ENCODE measurements at places on chromosomes 7 and 10. TPM values are rescaled to one million over a fixed set of nuclear protein-coding genes. Genes with fewer than 3 reads are reported as not detected.

Gene FAM24A
- not detected for total RNA-seq

Gene ARMC3
- 1.1 TPM for total RNA-seq

Gene CFAP69
- 6.9 TPM for total RNA-seq

Gene CTAGE4
- total RNA-seq = 0.36 TPM

Gene GNAT3
- total RNA-seq = not detected

Gene CYP3A7
- 0.36 TPM for total RNA-seq

Gene CYP26C1
- total RNA-seq = 0.07 TPM

Gene CLRN3
- total RNA-seq = not detected

Gene CLDN4
- 1.4 TPM for total RNA-seq

Gene TEX47
- not detected for total RNA-seq

GRCh38 chr10:124911124-124912067, 30.5 kb upstream of the ZRANB1 start:
- ATAC-seq = no peak

DNA sequence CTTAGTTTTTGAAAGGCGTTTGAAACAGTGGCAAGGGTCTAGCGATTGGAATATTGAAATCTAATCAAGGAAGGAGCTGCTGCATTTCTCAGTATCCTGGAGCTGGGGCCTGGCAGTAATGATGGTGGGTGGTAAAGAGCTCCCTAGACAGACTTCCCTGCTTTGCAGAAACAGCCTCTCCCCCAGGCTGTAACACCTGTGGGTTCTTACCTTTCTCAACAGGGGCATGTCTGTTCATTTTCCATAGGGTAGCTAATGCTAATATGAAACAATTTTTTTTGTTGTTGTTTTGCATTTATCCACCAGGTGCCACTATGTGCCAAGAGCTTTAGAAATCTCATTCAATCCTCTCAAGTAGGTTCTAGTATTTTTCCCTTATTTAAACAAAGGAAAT, 345.5 kb downstream of the REEP3 start:
- peak; percentile 56 for ATAC-seq

- no peak for ATAC-seq
These were observed 185.7 kb downstream of the TAX1BP1 start for GRCh38 chr7:27925573-27926201.

DNA sequence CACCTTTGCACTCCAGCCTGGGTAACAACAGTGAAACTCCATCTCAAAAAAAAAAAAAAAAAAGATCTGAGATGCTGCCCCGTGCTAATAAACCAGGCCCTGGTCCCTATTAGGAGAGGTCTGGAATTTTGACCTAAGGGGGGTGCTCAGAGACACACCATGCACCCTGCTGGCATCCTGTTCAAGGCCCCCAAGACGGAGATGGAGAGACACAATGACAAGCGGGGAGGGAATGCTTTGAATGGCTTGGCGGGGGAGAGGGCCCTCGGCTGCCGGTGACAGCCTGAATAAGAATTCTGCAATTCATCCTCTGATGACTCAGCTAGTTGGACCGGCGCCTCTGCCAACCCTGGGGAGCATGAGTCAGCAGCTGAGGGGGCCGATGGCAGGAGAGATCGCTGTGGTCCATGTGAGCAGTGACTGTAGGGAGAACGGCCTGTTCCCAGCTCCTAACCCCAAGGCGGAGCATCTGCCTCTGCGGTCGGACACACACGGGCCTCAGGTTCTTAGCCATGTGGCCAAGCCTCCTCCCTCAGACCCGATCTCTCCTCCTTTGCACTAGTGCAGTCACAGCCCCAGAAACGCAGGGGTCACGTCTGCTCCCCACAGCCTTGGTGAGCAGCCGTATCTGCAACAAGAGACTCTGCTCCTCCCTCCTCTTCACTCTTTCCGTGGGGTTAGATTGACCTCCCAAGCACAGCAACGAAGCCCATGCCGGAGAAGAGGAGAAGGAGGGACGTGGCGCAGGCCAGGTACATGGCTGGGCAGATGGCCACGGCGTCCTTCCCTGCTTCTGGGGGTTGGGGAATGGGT, 14.9 kb downstream of the TRIM56 start:
- peak; percentile 97 for ATAC-seq

GRCh38 chr10:1715821-1716220, 21.5 kb downstream of the ADARB2 start:
- ATAC-seq = peak; percentile 80

GRCh38 chr7:42219447-42219846, 17.6 kb downstream of the GLI3 start:
- ATAC-seq = no peak

DNA sequence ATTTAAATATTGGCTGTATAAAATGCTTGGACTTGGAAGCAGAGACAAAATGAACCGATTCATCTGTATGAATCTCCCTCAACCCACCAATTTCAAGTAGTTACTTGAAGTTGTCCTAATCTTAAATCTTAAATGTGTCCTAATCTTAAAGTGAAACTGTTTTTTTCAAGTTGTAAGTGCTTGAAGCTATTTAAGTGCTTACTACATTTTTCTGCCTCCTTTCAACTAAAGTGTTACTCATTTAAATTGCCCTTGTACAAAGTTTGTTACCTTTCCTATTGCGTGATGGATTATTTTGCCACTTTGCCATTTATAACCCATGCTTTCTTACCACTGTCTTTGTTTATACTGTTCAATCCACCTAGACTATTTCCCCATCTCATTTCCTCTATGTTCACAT, 2.8 kb downstream of the BCAP29 start:
- ATAC-seq = no peak

DNA sequence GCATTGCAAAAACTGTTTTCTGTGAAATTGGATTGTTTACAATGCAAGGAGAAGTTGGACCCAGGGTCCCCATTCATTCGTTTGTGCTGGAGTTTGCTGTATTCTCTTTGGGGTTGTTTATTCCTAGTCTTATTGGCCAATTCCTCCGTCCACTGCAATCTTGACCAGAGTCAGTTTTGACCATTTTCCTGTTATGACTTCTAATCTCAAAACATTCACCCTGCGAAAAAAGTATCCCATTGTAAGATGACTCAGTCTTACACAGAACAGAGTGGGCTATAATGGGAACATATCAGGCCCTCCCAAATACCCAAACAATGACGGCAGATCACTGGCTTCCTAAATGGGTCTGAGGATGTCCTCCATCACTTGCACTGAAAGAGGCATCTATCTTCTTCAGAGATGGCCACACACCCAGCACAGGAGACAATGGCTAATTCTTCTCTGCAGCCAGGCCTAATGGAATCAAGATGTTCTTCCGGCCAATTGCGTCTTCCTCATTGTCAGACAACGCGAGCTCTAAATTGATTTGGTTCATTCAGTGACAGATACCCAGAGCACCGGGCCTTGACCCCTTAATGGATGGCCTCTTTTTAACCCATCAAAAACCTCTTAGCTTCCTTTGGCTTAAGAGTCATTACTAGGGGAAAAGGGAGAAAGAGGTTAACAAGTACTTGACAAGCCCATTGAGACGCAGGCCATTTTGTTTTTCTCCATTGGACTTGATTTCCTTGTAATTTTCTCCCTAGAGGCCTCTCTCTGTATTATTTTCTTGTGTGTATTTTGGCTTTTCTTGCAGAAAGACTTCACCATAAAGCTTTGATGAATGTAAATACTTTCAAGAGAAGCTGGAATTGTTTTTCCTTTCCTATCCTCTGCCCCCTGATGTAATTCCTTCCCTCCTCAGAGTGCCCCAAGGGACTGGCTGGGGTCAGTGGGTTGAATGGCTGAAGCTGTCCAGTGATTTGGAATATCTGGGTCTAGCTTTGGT, 129.6 kb downstream of the PRPF18 start:
- ATAC-seq = peak; percentile 81

DNA sequence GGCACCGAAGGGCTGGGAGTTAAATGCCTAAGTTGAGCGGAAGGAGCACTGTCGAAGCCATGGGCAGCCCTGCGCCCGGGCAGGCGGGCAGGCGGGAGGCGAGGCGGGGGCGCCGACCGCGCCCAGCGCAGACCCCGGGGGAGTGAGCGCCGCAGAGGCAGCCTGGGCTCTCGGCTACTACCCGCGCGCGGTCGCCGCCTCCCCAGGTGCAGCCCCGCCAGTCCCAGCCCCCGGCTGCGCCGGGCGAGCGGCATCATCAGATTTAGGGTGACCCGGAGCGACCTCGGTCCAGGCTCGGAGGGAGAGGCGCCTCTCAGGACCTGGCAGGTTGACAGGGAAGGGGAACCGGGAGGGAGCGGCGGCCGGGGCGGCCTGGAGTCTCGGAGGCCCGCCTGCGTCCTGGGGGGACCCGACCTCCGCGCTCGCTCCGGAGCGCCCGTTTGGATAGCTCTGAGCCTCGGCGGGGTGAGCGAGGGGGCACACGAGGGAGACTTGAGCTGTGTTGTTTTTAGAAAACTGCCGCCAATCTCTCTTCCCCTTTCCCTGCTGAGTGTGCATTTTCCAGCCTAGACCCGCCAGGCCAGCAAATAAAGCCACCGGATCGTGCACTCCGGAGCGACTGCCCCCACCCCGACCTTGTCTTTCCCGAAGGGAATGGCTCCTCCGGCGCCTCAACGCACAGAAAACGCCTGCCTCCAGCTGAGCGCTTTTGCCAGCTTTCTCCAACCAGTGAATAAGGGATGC, 2.3 kb upstream of the NRP1 start:
- ATAC-seq = peak; percentile 11

DNA sequence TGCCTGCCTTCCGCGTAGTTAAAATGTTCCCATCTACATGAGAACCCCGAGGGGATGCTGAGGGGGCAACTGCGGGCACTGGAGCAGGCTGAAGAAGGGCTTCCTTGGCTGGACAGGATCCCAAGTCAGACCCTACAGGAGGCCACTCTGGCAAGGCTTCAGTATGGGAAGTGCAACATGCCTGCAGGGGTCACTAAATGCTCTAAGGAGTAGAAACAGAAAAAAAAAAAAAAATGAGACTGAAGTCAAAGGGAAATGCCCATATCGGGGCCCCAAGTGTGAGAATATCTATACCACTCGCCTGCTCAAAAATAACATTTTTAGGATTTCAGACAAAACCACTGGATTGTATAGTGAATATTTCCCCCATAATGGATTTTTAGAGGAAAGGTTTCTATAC, 33.5 kb downstream of the FAM204A start:
- no peak for ATAC-seq

- ATAC-seq = no peak
These were observed 1002.0 kb downstream of the LRMDA start for GRCh38 chr10:76433161-76434005.

- peak; percentile 95 for ATAC-seq
These were observed 290 bp downstream of the MALRD1 start for GRCh38 chr10:19048891-19049290.

GRCh38 chr7:92064438-92065029, 69.7 kb downstream of the CYP51A1 start:
- no peak for ATAC-seq

GRCh38 chr7:76392531-76393115, 16.9 kb downstream of the SSC4D start:
- ATAC-seq = peak; percentile 2

- no peak for ATAC-seq
These were observed 62.9 kb upstream of the CAMK2B start for GRCh38 chr7:44388089-44388970.

DNA sequence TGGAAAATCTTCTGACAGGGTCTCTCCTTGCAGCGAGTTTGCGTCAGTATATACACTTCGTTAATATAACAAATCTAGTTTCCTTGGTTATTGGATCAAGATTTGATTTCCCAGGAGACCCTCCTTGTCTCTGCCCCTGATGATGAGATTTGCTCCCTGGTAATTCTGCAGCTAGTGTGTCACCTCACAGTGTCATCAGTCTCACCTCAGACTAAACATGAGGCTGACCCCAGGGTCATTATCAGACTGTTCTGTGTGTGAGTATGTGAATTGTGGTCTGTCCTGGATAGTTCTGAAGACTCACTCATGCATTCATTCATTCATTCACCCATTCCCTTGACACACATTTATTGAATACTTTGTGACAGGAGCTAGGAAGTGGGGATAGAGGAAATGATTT, 138.4 kb upstream of the CTTNBP2 start:
- ATAC-seq = peak; percentile 95

- peak; percentile 85 for ATAC-seq
These were observed 13.9 kb downstream of the ARHGAP19 start for GRCh38 chr10:97278491-97278989.
